ENCODE measurements at places on chromosomes 3 and 15. TPM values are rescaled to one million over a fixed set of nuclear protein-coding genes. Genes with fewer than 3 reads are reported as not detected.

DNA sequence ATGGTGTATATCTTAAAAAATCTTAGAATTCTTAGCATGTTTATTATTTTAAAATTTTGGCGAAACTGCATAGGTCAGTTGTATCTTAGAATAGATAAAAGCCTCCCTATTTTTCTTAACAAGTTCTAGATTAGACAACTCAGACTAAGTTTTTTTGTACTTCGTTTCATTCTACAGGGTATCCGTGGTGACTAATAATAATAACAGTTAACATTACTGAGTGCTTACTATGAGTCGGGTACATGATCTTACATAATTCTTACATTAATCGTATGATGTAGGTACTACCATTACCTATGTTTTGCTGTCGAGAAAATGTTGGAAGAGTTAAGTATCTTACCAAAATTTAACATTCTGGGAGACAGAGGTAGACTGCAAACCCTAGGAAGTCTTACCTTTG is 60.7 kb downstream of the UBE2E2 start:
- DNase-seq, result no peak

GRCh38 chr3:131796558-131797198 is 238.1 kb downstream of the CPNE4 start:
- DNase-seq, result no peak

DNA sequence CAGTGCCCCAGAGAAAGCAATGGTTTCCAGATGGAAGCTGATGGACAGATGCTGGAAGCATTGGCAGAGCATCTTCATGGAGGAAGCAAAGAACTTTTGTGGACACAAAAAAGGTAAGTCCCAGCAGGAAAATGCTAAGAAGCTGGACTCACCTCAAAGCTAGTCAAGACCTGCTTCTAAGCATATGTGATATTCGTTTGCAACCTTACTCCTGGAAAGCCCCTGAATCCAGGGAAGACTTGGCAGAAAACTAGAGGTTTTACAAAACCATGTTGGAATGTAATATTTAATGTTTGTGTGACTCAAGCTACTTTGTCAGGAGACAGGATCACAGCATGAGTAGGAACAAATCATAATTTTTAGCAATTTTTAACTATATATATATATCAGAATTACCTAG is 288.2 kb downstream of the BCHE start:
- DNase-seq, result no peak

- DNase-seq, result peak; percentile 20
These were observed 272.6 kb downstream of the SUCLG2 start for GRCh38 chr3:67381667-67382272.

- no peak for DNase-seq
These were observed 20.6 kb downstream of the SPSB4 start for GRCh38 chr3:141071681-141072260.

DNA sequence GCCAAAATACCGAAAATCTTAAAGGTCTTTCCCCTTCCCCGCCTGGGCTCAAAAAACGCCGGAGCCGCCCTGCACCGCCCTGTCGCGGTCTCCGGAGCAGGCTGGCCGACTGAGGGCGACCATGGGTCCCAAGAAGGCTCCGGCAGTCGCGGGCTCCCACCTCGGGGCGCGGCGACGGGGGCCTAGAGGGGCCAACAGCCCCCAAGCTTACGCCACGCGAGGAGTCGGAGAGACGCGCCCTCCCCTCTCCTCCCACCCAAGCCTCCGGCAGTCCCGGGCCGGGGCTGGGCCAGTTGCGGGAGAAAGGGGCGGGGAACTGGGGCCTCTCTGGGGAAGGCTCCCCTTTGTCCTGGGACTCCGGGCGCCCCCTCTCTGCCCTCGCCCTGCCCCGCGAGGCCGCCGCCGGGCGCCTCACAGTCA is 69.2 kb downstream of the GOLGA8B start:
- peak; percentile 32 for DNase-seq

The SOX14 gene
- polyA plus RNA-seq, result not detected

The MUC4 gene
- polyA plus RNA-seq, result 1.2 TPM

The IMPG2 gene
- polyA plus RNA-seq, result 0.76 TPM

GRCh38 chr3:129592381-129593131 is 13.9 kb downstream of the PLXND1 start:
- DNase-seq, result peak; percentile 64

DNA sequence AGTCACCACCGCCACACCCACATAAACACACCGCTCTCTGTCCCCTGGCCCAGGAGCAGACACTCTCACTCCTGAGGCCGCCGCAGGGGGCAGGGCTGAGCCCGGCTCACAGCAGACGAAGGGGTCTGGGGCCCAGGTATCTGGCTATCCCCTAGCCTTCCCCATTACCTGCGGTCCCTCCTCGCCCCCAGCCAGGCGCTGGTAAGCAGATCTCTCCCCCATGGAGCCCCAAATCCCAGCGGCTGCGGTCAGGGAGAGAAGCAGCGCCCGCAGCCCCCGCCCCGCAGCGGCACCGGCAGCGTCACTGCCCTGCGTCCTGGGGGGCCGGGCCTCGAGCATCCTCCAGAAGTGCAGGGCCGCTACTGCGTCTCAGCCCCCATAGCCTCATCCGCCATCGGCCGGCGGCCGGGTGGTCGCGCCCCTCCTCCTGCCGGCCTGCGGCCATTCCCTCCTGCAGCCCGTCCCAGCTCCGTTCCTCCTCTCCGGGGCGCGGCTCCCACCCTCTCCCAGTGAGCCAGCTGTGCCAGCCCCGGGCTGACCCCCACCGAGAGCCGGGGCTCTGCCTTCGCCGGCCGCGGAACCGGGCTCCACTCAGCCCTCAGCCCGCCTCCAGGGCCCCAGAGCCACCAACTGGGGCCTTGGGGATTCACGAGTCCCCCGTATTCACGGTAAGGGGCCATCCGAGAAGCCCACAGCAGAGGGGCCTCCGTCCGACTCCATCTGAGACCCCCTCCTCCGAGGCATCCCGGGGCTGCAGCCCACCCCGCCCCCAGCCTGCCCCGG is 13.1 kb downstream of the TNK2 start:
- DNase-seq, result no peak

DNA sequence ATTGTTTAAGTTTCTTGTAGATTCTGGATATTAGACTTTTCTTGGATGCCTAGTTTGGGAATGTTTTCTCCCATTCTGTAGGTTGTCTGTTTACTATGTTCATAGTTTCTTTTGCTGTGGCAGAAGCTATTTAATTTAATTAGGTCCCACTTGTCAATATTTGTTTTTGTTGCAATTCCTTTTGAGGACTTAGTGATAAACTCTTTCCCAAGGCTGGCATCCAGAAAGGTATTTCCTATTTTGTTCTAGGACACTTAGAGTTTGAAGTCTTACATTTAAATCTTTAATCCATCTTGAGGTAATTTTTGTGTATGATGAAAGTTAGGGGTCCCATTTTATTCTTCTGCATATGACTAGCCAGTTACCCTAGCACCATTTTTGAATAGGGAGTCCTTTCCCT is 54.9 kb downstream of the MME start:
- DNase-seq, result no peak

DNA sequence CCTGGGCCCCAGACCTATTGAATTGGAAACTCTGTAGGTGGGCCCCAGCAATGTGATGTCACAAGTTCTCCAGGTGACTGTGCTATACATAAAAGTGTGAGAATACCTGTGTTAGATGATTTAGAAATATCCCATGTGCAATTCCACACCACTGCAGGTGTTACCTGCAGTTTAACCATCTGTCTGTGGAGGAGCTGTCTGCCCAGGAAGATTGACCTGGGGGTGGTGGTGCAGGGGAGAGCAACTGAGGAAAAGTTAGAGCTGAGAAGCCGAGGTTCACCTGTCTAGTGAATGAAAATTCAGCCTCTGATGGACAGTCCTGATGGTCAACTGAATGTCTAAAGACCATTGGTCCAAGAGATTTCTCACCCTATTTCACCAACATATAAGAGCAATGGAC is 132.2 kb upstream of the SLC24A5 start:
- no peak for DNase-seq

DNA sequence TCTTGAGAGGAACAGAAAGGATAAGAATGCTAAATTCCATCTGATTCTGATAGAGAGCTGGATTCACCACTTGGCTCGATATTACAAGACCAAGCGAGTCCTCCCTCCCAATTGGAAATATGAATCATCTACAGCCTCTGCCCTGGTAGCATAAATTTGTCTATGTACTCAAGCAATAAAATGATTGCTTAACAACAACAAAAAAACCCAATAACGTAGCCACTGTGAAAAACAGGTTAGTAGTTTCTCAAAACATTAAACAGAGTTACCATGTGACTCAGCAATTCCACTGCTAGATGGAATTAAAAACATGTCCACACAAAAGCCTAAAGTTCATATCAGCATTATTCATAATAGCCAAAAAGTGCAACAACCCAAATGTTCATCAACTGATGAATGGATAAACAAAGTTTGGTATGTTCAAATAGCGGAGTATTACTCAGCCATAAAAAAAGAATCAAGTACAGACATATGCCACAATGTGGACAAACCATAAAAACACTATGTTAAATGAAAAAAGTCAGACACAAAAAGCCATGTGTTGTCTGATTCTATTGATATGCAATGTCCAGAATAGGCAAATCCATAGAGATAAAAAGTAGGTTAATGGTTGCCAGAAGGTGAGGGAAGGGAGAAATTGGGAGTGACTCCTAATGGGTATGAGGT is 16.8 kb downstream of the BCL2L10 start:
- DNase-seq, result no peak

DNA sequence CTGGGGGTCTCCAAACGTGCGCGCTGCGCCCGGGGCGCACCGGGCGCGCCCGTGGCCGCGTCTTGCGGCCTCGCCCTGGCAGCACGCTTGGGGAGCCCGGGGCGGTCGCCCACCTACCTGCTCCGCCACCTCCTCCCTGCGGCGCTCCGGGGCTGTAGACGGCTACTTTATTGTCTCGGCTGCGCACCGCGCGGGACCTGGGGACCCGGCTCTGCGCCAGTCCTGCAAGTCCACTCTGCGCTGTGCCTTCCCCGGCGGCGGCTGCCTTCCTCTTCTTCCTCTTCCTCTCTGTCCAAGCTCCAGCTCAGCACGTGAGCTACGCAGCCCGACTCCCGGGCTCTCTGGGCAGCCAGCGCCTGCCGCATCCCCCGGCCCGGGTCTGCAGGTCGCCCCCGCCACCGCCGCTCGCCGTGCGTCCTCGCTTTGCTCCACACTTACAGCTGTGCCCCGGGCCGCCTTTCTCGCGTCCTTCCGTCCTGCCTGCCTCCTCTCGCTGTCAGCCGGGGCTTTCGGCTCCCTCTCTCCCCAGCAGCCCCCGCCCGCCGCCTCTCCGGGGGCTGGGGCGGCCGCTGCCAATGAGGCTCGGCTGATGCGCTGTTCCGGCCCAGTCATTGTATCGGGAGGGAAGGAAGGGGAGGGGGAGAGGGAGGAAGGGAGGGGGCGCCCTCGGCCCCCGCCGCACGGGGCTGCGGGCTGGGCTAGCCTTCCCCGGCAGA is 156.4 kb upstream of the FRMD4B start:
- DNase-seq, result peak; percentile 48

GRCh38 chr3:171011873-171012336 is 14.6 kb downstream of the SLC2A2 start:
- no peak for DNase-seq

DNA sequence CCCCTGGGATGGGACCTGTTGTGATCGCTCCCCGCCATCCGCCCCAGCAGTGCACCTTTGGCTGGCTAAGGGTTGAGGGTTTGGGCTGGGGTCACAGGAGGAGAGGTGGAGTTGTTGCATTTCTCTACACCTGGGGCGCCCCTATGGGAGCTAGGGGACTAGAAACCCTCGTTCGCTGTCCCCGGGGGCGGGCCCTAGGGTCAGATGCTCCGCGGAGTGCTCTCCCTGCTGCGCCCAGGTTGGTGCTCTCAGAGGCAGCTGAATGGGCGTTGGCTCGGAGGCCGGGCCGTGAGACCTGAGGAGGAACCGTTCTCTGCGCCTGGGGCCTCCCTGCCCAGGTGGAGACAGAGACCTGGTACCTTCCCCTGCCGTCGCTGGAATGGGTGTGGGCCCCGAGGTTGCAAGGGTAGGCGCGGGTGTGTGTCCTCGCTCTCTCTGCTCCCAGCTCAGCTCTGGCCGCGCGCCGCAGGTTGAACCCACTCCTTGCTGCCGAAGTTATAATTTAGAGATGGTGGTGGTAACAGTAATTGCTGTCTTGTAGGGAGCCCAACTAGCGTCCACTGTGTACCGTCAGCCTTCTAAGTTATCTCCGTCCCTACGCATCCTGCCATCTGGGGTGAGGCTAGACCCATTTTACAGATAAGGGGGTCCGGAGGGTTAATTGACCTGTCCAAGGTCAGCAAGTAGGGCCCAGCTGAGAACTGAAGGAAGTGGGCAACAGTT is 965 bp downstream of the FLNB start:
- no peak for DNase-seq

GRCh38 chr15:66751579-66751978 is 49.5 kb downstream of the SMAD6 start:
- DNase-seq, result no peak

DNA sequence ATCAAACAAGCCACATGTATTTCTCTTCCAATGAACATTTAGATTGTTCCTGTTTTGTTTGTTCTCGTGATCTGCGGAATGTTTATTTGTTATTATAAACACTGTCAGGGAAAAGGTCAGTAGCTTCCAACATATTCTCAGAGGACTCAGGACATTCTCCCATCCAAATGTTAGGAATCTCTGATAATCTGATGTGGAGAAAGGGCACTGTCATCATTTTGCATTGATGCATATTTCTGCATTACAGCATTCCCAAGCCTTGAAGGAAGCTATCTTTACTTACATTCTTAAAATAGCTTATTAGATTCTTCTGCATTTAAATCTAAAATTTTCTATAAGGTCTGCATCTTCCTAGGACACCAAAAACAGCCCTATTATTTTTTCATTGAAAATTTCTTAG is 10.3 kb downstream of the MYO1E start:
- DNase-seq, result no peak

The C3orf70 gene
- polyA plus RNA-seq, result 9.9 TPM

DNA sequence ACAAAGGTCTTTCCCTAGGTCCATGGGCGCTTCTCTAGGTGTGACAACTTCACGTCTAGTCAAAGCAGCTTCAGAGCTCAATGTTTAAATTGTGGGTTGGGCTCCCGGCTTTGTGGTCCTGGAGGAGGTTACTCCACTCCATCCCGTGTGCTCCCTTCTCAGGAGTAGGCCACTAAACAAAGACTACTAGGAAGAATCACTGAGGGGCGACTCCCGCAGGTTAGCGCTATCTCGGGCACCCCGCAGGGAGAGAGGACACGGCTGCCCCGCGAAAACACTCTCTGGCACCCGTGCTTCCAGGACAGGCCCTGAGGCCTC is 500 bp downstream of the PARP6 start:
- no peak for DNase-seq

The NANOGP8 gene
- polyA plus RNA-seq, result 0.76 TPM

DNA sequence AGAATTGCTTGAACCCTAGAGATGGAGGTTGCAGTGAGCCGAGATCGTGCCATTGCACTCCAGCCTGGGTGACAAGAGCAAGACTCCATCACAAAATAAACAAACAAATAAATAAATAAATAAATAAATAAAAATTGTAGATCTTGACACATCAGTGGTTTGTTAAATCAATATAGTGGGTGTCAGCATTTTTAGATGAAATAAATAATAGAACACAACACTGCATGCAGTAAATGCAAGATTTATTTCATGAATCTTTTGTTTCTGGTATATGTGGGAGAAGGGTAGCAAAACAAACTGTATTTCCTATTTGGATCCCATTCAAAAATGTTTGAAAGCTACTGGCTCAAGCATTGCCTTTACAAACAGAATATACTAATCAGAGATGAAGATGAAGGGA is 35.6 kb upstream of the CHRM5 start:
- DNase-seq, result no peak

GRCh38 chr3:10437995-10438901 is 67.1 kb downstream of the ATP2B2 start:
- DNase-seq, result peak; percentile 33

GRCh38 chr3:50278123-50278879 is 586 bp upstream of the LSMEM2 start:
- DNase-seq, result no peak
